NCI-H146 (cell line): ENCODE measurements at places on chromosomes 1 and 21.

GRCh38 chr1:94927405-94928175 lies 680 bp upstream of the CNN3 start:
- peak; percentile 84 for DNase-seq

DNA sequence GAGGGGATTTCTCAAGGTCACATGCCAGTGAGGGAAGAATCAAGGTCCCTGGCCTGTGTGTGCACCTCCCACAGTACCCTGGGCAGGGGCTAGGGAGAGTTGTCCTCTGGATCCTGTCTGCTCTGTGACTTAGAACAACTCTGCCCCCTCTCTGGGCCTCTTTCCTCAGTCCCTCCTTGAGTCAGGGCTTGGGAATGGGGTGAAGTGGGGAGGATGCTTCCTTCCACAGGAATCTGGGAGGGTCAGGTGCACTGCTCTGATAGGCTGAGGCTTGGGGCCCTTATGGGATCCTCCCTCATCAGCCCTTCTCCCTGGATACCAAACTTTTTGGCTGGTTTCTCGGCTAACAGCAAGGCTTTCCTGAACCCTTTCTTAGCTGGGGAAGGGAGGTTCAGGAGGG lies 2.5 kb downstream of the TRNP1 start:
- DNase-seq = no peak

DNA sequence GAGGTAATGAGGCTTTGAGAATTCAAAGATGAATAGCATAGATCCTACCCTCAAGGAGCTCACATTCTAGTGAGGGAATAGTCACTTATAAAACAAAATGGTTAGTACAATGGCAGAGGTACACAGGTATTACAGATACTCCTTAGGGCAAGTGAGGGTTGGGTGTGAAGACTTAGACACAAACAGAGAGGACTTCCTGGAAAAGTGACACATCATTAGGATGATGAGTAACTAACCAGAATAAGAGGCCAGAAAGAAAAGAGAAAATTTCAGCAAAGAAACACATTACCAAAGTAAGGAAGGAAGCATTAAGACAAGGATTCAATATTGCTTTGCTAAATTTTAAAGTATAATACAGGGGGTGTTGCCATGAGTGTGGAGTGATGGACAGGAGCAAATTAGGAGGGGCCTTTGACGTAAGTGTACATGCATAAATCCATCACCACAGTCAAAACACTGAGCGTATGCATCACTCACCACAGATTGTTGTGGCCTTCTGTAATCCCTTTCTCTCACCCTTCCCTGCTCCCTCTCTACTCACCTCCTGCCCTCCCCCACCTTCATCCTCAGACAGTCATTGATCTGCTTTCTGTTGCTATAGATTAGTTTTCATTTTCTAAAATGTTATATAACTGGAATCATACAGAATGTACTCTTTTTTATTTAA lies 7.9 kb downstream of the CD53 start:
- no peak for DNase-seq

DNA sequence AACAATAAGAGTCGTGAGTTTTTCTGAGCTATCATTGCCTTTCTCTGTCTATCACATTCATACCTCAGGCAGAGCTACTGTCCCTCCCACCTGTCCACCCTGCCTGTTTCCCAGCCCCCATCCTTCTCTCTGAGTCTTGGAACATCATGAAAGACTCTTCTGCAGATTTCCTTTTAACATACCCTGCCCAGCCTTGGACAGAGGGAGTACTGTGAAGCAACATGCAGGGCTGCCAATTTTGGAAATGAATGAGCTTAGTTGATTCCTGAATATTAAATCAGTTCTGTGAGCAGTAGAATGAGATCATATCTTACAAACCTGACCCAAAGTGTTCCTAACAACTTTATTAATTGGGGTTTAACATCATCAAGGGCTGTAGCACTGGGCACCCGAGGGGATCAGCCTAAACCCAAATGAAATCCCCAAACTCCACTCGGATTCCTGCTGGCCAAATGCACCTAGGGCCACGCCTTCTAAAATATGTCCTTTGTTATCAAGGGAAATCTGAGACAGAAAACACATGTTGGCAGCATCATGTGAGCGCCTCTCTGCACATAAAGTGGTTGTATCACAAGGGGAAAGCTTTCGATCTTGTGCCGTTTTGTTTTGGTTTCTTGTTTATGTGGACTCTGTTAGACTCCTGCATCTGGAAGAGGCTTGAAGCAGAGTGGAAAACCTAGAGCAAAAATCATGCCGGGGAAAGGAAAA lies 357.6 kb downstream of the KIF26B start:
- peak; percentile 83 for DNase-seq

DNA sequence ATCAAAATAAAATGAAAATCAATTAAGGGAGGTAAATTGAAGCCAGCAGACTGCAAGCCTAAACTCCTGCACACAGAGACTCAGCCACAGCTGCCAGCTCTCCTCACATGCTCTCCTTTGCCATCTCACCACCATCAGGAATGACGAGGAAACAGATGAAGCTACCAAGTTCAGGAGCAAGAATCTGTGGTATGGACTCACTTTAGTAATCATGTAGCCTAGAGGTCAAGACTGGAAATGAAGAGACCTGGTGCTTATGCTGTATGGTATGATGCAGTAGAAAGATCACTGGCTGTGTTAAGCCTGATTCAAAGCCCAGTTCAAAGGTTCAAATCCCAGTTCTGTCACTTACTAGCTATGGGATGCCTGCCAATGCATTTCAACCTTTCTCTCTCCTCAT lies 78.9 kb upstream of the CAMK1G start:
- DNase-seq = no peak

DNA sequence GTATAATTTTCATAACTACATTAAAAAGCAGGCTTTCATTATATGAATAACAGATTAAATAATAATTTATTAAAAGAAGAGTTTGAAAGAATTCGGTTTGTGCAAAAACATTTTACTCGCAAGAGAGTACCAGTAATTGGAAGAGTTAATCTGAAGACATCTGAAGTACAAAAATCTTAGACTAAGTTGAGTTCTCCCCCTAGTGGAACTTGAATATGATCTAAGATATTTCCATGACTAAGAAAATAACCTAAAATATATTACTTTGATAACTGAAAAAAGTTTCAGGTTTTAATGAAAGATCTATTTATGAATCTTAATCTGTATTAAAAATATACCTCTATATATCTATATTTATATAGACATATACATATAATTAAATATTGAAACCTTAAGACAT lies 112.5 kb upstream of the GFI1 start:
- no peak for DNase-seq

GRCh38 chr1:25922971-25923552 lies 16.8 kb upstream of the STMN1 start:
- DNase-seq = peak; percentile 77

GRCh38 chr1:17056551-17056950 lies 2.7 kb upstream of the SDHB start:
- no peak for DNase-seq
